CD4-positive, alpha-beta T cell treated with Interleukin-21 for 1 hour (primary cell): ENCODE measurements at places on chromosomes 7 and 10.
A peak's percentile ranks its signal among the peaks of the same experiment; 100 is the strongest.

- DNase-seq = no peak
These were observed 13.4 kb downstream of the NOD1 start for GRCh38 chr7:30465046-30465810.

GRCh38 chr7:115494529-115495147, 535.9 kb downstream of the TFEC start:
- DNase-seq = no peak

DNA sequence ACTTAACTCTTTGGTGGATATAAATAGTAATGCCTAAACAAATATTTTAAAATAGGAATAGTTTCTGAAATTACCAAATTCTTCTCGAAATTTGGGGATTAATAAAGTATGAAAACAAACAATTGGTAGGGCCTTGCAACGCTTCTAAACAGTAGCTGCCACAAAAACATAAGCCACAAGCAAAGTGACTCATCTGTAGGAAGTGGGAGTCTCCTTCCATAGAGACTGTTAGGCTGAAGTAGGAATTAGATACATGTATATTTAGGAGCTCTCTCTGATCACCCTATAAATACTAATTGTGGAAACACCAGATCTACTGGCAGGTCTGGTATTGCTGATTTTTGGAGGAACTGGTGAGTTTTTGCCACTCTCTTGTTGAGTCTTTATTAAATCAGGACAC, 5.7 kb upstream of the LMOD2 start:
- DNase-seq = no peak

- DNase-seq = no peak
These were observed 123.9 kb upstream of the TCF7L2 start for GRCh38 chr10:112826018-112826697.

- no peak for DNase-seq
These were observed 27.9 kb upstream of the UBE2H start for GRCh38 chr7:129980667-129981066.

DNA sequence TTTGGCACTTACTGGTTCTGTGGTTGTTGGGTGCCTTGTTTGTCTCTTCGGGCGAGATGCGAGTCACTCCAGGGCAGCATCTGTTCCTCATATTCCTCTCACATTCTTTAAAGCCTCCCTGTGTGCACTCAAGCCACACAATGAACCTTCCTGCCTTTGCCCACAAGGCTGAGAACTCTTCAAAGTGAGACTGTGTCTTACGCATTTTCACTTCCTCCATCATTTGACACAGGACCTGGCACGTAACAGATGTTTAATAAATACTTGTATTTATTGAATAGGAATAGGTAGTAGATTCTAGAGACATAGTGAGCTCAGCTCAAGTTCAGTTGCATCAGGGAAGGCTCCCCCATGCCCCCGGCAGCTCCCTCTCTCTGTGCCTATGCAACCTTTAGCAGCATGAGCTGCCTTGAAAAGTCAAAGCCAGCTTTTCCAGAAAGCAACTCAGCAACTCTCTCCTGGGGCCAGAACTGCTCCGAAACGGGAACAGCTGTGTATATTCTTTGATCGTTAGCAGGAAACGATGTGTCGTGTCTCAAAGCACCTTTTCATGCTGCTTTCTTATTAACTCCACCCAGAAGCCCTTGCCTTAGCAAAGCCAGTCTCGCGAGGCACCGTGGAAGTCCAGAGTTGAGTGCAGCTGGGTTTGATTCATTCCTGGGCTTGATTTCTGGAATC, 97.5 kb downstream of the PFKFB3 start:
- peak; percentile 48 for DNase-seq

DNA sequence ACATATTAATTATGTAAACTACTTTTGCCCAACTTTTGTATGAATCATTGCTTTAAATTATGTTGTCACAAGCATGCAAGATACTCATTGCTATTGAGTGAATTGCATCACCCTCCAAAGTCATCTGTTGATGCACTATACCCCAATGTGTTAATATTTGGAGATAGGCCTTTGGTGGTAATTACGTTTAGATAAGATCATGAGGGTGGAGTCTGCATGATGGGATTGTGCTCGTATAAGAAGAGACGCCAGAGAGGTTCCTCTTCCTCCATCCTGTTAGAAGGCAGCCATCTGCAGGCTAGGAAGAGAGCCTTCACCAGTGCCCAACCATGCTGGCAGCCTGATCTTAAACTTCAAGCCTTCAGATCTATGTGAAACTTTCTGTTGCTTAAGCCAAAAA, 95.3 kb upstream of the MAGI2 start:
- DNase-seq = no peak

- DNase-seq = no peak
These were observed 55.3 kb upstream of the NCAPG2 start for GRCh38 chr7:158759749-158760444.

GRCh38 chr7:42202601-42203000, 34.4 kb downstream of the GLI3 start:
- no peak for DNase-seq

- no peak for DNase-seq
These were observed 28.0 kb downstream of the CTBP2 start for GRCh38 chr10:125132344-125132743.

- DNase-seq = no peak
These were observed 110.4 kb downstream of the AHR start for GRCh38 chr7:17408904-17409290.

DNA sequence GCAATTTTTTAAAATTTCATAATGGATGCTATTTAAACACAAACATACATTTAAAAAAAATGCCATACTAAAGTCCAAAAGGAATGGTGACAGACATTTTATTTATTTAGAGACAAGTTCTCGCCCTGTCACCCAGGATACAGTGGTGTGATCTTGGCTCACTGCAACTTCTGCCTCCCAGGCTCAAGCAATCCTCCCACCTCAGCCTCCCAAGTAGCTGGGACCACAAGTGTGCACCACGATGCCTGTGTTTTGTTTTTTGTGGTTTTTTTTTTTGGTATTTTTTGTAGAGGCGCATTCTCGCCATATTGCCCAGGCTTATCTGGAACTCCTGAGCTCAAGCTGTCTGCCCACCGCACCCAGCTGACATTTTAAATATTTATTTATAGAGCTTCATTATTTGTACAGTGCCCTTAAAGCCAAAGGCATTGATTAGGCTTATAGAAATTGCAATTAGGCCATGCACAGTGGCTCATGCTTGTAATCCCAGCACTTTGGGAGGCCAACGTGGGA, 703.5 kb downstream of the AUTS2 start:
- no peak for DNase-seq

DNA sequence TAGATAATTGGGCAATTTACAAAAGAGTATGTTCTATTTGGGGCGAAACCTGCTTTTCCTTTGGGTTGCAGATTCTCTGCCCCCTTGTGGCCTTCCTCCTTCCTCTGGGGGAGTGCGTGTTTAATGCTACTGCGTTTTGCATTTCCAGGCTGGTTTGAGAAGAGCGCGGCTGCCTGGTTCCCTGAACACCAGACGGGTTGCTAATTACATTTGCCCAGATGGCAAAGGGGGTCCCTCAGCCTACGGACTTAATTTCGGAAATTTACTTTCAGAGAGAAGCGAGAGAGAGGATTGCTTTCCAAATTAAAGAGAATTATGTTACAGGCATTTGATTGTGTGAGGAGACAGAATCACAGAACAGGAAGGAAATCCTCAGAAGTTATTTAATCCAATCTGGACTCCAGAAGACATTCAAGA, 91.9 kb upstream of the JAZF1 start:
- peak; percentile 38 for DNase-seq

DNA sequence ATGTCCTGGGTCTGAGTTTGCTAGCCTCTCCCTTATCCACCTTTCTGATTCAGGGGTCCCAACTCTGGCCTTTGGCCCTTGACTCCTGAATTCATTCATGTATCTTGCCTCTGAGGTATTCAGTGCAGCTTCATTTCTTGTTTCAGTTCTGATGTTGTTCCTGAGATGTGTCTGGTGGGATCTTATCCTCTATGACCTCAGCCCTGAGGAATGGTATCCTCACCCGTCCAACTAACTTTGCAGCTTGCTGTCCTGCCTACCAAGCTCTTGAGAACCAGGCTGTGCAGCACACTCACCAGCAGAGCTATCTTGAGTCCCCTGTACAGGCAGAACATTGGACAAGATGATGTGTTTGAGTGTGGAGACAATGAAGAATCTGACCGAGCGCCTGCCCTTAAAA, 13.8 kb downstream of the SUFU start:
- DNase-seq = no peak

DNA sequence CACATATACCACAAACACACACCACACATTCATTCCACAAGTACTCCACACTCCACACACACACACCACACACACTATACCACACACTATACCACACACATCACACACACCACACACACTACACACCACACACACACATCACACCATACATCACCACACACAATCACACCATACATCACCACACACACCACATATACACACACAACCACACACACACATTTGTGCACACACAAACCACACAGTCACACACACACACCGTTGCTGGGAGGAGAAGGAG, 112.8 kb downstream of the PTPN20 start:
- DNase-seq = no peak

DNA sequence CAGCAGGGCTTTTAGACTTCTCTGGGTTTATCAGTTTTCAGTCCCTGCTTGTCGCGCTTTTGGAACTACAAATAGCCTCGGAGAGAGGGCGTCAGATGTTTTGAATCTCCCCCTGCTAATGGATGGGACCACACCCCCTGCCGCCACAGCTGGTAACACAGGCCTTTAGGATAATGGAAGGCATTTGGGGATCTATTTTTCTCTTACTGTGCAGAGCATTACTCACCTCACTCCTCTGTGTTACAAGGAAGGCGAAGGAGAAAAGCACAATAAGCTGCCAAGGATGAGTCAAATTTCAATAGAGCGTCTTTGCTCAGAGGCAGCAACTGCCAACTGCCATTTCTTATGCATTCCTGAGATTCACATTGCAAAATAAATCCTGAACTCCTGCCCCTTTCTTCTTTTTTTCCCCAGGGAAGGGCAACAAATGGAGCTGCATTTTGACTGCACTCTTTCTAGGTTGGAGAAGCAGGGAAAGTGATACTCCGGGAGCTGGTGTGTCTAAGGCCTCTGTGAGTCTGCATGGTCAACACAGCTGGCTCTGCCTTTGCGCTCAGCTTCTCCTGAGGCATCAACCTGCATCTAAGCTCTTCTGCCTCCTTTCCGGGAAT, 31.5 kb upstream of the SMNDC1 start:
- DNase-seq = no peak

DNA sequence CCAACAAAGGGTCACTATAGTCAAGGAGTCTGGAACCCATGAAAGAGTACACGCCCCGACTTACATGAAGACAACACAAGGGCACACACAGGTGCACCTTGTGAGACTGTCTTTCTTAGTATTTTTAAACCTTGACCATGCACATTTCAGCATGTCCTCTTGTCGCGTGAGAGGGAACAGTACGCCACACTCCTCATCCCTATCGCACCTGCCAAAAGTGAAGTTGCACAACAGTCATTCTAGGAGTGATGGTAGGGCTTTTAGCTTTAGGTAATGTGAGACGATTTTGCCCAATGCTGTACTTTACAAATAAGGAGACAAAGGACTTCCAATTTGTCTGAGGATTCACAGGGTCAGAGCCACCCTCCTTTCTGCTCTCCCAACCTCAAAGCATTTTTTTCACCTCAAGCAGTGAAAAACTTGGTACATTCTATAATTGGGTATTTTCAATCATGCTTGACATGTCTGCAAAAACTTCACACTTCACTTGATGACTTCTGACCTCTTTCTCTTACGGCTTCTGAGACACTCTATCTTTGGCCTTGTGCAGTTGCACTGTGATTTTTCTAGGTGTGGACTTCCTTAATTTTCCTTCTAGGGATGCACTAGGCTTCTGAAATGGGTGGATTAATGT, 173.9 kb upstream of the GRB10 start:
- no peak for DNase-seq

- peak; percentile 36 for DNase-seq
These were observed 34.6 kb downstream of the ZEB1 start for GRCh38 chr10:31353574-31353973.

DNA sequence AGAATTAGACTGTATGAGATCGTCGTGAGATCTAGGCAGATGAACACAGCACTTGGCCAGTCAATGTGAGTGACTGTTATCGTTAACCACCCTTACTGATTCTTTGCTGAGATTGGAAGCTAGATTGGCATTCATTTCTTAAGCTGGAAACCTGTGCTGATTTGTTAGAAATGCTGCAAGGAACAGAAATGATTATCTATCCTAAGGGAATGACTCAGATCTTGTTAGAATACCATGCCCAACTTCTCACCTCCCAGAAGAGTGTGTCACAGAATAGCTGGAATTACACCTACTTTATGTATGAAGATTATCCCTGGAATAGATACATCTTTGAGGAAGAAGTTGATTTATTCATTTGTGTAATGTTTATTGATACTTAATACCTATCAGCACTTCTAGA, 275.2 kb downstream of the AUTS2 start:
- DNase-seq = no peak

DNA sequence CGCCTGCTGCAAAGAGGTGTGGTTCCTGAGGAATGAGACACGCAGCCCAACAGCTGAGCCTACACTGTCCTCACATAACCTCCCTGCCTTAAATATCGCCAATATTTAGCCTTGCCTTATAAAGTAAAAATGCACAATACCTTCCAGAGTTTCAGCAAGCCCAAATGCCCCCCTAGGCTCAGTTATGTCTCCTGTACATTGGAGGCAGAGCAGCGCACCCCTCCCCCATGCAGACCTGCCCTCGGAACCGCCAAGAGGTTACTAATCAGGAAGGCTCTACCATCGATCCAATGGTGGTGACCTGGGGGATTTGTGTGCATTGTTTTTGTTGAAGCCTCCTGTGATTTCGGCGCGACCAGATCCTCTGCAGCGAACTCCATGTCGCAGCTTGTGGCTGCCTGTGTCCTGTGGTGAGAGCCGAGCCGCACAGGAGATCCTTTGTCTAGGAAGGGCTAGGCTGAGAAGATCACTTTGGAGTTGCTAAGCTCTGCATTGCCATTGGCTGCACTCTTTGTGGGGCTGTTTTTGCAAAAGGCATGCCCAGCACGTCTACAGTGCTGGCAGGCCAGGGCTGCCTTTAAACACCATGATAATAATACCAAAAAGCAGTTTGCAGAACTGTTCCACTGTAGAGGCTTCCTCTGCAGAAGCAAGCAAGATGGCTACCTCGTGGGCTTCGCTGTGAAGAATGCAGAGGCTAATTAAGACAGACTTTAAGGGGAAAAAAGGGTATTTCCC, 40.1 kb downstream of the TET1 start:
- peak; percentile 49 for DNase-seq

- no peak for DNase-seq
These were observed 40.7 kb downstream of the BTRC start for GRCh38 chr10:101394524-101395133.

- DNase-seq = no peak
These were observed 41.9 kb downstream of the LMTK2 start for GRCh38 chr7:98148607-98149006.

- no peak for DNase-seq
These were observed 25.4 kb downstream of the CYP2C9 start for GRCh38 chr10:94963901-94964300.

- no peak for DNase-seq
These were observed 59.0 kb downstream of the DOCK1 start for GRCh38 chr10:126964190-126964589.

- no peak for DNase-seq
These were observed 2.3 kb upstream of the TUBAL3 start for GRCh38 chr10:5406918-5407317.

- DNase-seq = no peak
These were observed 27.8 kb downstream of the CRHR2 start for GRCh38 chr7:30654296-30655090.
